Heart left ventricle (tissue), 16 donors: ENCODE measurements at places on chromosomes 5 and 9. TPM values are rescaled to one million over a fixed set of nuclear protein-coding genes. Genes with fewer than 3 reads are reported as not detected.

Gene CTXN3
- polyA plus RNA-seq = not detected

Gene GABRA1
- not detected for polyA plus RNA-seq

- no peak for DNase-seq
Observed at GRCh38 chr9:86997156-86997555, 49.9 kb upstream of the GAS1 start.

- DNase-seq = no peak
Observed at GRCh38 chr5:61267116-61267515, 64.9 kb upstream of the ZSWIM6 start.

GRCh38 chr5:169074839-169075238, 226.1 kb downstream of the SLIT3 start:
- DNase-seq = no peak

- no peak for DNase-seq
Observed at GRCh38 chr9:98896632-98897031, 47.1 kb upstream of the COL15A1 start.

DNA sequence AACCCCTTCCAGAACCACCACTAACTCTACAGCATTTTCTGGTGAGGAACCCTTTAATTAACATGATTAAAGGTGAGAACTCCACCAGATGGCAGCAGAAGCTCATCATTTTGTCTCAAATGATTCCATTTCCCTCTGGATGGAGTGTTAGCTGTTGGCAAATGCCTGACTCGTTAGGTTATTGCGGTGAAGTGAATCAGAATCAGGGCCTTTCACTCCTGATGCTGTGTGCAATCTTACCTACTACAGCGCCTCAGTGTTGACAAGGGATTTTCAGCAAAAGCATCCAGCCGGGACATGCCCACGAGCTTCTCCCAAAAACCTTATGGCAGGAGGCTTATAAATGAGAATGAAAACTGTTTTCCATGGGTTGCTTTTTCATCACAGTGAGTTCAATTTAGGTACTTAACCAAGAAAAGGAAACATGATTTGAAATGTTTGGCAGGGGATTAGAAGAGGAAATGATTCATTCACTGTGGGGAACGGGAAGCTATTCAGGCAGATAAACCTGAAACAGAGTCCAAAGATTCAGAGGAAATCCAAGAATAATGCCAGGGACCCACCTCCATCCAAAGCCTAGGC, 48.0 kb upstream of the CAST start:
- DNase-seq = peak; percentile 58

- no peak for DNase-seq
Observed at GRCh38 chr9:132456241-132456640, 46.2 kb downstream of the CFAP77 start.
